Heart left ventricle (tissue), 16 donors: ENCODE measurements at places on chromosomes 2 and 18. TPM values are rescaled to one million over a fixed set of nuclear protein-coding genes. Genes with fewer than 3 reads are reported as not detected.

DNA sequence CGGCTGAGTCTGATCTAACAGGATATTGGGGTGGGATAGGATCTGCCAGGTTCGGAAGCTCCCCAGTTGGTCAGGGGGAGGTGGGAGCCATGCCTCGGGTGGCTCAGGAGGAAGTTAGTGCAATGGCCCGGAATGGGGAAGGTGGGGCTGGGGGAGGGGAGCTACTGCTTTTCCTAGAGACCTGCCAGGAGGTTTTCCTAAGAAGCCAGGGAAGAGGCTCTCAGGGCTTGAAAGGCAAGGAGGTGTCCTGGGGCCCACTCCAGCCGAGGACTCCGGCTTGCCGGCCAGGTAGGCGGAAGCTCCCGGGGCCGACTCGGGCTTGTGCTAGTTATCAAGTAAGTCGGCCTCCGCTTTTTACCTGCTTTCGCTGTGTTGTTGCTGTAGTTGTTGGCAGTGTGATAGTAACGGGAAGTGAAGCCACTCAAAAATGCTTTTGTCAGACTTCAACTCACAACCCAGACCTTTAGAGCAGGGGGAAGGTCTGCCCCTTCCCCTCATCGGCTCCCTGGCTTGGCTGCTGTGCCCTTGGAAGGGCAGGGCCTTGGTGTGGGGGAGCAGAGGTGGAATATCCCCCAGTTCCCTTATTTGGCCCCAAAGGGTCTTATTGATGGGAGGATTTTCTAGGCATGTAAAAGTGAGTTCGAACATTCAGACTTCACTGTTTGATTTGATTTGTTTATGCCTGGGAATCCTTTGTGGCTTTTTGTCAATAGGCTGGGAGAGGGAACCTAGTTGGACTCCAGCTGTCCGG, 5.4 kb downstream of the GDF7 start:
- H3K4me3 ChIP-seq, result no peak overlapping the region
- H3K27me3 ChIP-seq, result peaks cover 61% of the 10 kb centered on the region
- no peak overlapping the region for H3K27ac ChIP-seq

GRCh38 chr2:13227578-13227977, 510.8 kb downstream of the TRIB2 start:
- H3K27me3 ChIP-seq, result no peaks in the 10 kb centered on the region
- H3K4me3 ChIP-seq, result no peak overlapping the region
- H3K4me1 ChIP-seq, result no peaks in the 10 kb centered on the region
- DNase-seq, result no peak
- H3K27ac ChIP-seq, result no peak overlapping the region

GRCh38 chr2:150282771-150283371, 204.6 kb downstream of the RND3 start:
- H3K27ac ChIP-seq, result no peak overlapping the region
- no peak for DNase-seq
- H3K36me3 ChIP-seq, result no peaks in the 10 kb centered on the region
- H3K4me3 ChIP-seq, result no peak overlapping the region
- H3K4me1 ChIP-seq, result no peaks in the 10 kb centered on the region
- H3K27me3 ChIP-seq, result no peaks in the 10 kb centered on the region

DNA sequence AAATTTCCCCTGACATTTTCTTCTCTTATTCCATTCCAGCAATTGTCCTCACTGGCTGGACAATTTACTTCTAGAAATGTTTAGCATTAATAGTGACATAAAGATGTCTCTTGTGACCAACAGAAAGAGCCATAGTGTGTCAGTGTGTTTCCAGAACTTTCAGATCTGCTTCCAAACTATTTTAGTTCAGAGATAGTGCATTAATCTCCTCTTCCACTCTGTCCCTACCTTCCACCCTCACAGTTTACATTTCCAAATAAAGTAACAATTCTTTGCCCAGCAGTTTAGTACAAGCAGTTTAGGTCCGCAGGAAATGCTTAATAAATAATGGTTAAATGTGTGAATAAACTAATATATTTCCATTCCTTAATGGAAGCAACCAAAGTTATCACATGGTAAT, 24.5 kb upstream of the RAPGEF4 start:
- no peak for DNase-seq
- no peaks in the 10 kb centered on the region for H3K4me1 ChIP-seq
- no peaks in the 10 kb centered on the region for H3K36me3 ChIP-seq
- peak overlapping the region; percentile 38 for H3K27ac ChIP-seq
- no peak overlapping the region for H3K4me3 ChIP-seq

IFIH1 gene
- 6.9 TPM for total RNA-seq

IHH gene
- total RNA-seq, result not detected

GRCh38 chr2:188675391-188676009, 298.7 kb upstream of the COL3A1 start:
- DNase-seq, result no peak
- H3K4me1 ChIP-seq, result no peaks in the 10 kb centered on the region
- H3K27ac ChIP-seq, result no peak overlapping the region
- H3K27me3 ChIP-seq, result no peaks in the 10 kb centered on the region
- H3K36me3 ChIP-seq, result no peaks in the 10 kb centered on the region

- no peak overlapping the region for H3K27ac ChIP-seq
- H3K27me3 ChIP-seq, result no peaks in the 10 kb centered on the region
Measured at GRCh38 chr2:240431661-240432424, 3.6 kb upstream of the GPC1 start.

DNA sequence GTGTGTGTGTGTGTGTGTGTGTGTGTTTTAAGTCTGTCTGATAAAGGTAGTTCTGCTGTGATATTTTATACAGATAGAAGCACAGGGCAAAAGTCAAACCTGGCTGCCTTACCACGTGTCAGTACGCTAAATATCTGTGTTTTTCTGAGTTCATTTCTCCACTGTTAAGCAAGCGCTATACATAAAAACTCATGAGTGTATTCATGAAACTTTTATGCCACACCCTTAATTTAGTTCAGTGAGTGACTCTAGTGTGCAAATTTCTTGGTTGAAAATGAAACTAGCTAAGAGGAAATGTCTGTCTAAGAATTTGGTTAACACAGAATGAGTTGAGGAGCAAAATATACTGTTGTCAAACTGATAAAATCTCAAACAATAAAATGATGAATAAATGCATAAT, 11.2 kb downstream of the CASP10 start:
- no peak overlapping the region for H3K27ac ChIP-seq
- no peaks in the 10 kb centered on the region for H3K27me3 ChIP-seq
- peaks cover 42% of the 10 kb centered on the region for H3K36me3 ChIP-seq
- DNase-seq, result no peak

DNA sequence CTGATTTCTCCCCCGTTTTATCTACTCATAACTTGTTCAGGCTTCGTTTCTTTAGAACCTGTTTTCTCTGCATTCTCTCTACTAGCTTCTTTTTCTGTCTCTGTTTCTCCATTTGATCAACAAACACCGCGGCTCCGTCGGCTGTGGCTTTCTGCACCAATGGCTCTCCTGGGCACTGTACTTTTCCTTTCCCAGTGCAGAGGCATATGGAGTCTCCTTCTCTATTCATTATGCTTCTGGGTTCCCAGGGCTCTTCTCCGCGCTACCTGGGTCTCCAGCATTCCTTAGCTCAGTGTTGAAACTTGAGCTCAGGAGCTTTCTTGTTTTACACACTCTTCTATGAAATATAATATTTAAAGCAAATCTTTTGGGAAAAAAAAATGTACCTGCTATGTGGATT, 196.6 kb upstream of the SOX11 start:
- H3K27me3 ChIP-seq, result no peaks in the 10 kb centered on the region
- no peaks in the 10 kb centered on the region for H3K36me3 ChIP-seq
- no peaks in the 10 kb centered on the region for H3K4me1 ChIP-seq
- DNase-seq, result no peak

PLEK gene
- total RNA-seq, result 3.1 TPM

IL36A gene
- not detected for total RNA-seq

DNA sequence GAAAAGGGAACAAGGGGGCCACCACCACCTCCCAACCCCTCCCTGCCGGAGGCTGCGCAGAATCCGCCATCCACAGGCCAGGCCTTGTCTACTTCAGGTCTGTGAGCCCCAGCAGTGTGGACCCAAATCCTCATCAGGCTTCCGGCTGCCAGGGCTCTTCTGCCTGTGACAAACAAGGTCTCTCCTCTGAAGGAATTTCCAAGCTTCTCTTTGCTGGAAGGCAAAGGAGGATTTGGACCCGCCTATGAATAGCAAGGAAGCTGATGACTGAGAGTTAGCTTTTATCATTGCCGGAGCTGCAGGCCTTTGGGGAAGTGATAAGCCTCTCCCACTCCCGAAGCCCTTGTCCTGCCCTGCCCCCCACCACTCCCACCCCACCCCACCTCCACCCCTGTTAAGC, 93.7 kb upstream of the SH3BP4 start:
- H3K4me3 ChIP-seq, result no peak overlapping the region
- no peak overlapping the region for H3K27ac ChIP-seq
- no peaks in the 10 kb centered on the region for H3K36me3 ChIP-seq
- H3K27me3 ChIP-seq, result no peaks in the 10 kb centered on the region
- DNase-seq, result no peak
- no peaks in the 10 kb centered on the region for H3K4me1 ChIP-seq

SEMA4C gene
- 22.0 TPM for total RNA-seq

RNF125 gene
- total RNA-seq, result 5.2 TPM

REL gene
- total RNA-seq, result 8.0 TPM

- H3K4me3 ChIP-seq, result no peak overlapping the region
- H3K27me3 ChIP-seq, result no peaks in the 10 kb centered on the region
- H3K4me1 ChIP-seq, result no peaks in the 10 kb centered on the region
- DNase-seq, result no peak
- H3K36me3 ChIP-seq, result no peaks in the 10 kb centered on the region
Measured at GRCh38 chr2:127003070-127003800, 103.7 kb downstream of the BIN1 start.

- DNase-seq, result peak; percentile 19
- H3K4me1 ChIP-seq, result no peaks in the 10 kb centered on the region
- no peak overlapping the region for H3K4me3 ChIP-seq
- no peaks in the 10 kb centered on the region for H3K36me3 ChIP-seq
- H3K27me3 ChIP-seq, result no peaks in the 10 kb centered on the region
- no peak overlapping the region for H3K27ac ChIP-seq
Measured at GRCh38 chr2:215060861-215061536, 77.4 kb downstream of the ABCA12 start.

UGT1A3 gene
- total RNA-seq, result not detected

DNA sequence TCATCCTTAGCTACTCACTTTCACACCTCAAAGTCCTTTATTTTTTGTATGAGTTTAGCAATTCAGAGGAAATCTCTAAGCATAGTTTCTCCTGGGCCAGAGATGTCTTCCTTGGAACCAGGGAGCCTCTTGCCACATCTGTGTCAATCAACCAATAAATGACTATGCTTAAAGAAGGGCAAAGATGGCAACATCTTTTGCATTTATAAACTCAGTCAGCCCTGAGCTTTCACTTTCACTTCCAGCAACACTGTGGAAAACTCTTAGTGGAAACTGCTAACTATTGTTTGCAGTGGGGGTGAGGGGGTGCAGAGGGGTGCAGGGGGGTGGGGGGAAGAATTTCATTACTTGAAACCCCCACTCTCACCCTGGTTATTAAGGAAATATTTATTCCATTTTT, 3.4 kb downstream of the ACVR1C start:
- no peaks in the 10 kb centered on the region for H3K36me3 ChIP-seq
- no peak overlapping the region for H3K27ac ChIP-seq
- no peak overlapping the region for H3K4me3 ChIP-seq
- DNase-seq, result no peak
- H3K4me1 ChIP-seq, result no peaks in the 10 kb centered on the region

- no peak for DNase-seq
- no peak overlapping the region for H3K4me3 ChIP-seq
- H3K4me1 ChIP-seq, result no peaks in the 10 kb centered on the region
- H3K36me3 ChIP-seq, result no peaks in the 10 kb centered on the region
- no peak overlapping the region for H3K27ac ChIP-seq
Measured at GRCh38 chr2:28490558-28490957, 5.3 kb upstream of the PLB1 start.

DNA sequence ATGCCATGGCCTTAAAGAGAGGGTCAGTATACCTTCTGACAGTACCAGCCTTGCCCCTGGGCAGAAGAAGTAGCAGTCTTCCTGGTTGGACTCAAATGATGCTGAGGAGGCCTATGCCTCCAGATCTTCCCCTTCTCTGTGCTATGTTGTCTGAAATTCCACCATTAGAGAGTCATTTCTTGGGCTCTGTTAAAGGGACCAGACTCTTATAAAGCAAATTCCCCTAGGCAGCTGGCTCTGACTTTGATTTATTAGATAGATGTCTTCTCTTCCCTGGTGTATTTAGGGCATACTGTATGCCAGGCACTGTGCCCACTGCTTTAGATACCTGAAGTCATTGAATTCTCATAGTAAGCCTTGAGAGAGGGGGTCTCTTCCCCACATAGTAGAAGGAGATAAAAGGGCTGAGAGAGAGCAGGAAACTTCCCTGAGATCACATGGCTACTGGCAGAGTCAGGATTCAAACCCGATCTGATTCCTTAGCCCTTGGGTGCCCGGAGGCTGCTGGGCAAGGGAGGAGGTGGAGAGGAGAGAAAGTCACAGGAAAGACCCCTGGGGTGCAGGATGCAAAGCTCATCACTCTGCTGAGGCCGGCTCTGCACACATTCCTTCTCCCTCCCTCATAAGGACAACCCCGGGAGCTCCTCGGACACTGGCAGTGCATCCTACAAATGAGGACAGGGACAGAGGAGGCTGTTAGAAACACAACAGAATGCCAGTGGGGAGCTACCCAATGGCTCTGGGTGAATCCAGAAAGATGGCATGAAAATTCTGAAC, 23.0 kb downstream of the COPS9 start:
- no peak for DNase-seq
- no peaks in the 10 kb centered on the region for H3K27me3 ChIP-seq
- no peak overlapping the region for H3K27ac ChIP-seq
- H3K4me1 ChIP-seq, result no peaks in the 10 kb centered on the region
- H3K36me3 ChIP-seq, result no peaks in the 10 kb centered on the region

GRCh38 chr18:79953971-79954651, 2.7 kb upstream of the SLC66A2 start:
- no peaks in the 10 kb centered on the region for H3K27me3 ChIP-seq
- peaks cover 21% of the 10 kb centered on the region for H3K4me1 ChIP-seq
- H3K36me3 ChIP-seq, result no peaks in the 10 kb centered on the region
- no peak overlapping the region for H3K27ac ChIP-seq

- no peak for DNase-seq
- H3K4me1 ChIP-seq, result peaks cover 15% of the 10 kb centered on the region
- H3K36me3 ChIP-seq, result no peaks in the 10 kb centered on the region
- H3K4me3 ChIP-seq, result no peak overlapping the region
Measured at GRCh38 chr18:22710673-22711191, 222.4 kb upstream of the RBBP8 start.

KCNJ3 gene
- 0.31 TPM for total RNA-seq

FNDC4 gene
- 3.8 TPM for total RNA-seq

DNA sequence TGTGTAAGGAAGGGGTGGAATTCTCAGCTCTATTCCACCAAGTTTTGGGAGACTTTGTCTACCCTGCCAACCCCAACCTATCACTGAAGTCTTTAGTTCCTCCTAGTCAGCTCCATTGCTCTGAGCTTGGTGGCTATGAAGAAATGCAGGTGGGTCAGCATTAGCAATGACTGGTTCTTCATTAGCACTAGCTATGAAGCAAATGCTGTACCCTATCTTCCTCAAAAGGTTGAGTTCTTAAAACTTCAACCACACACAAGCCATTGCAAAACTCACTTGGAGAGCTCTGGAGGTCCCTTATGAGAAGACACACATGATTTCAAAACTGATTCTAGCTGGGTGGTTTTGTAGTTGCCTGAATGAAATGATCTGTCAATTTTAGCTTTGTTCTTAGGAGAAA, 193.8 kb downstream of the IKZF2 start:
- no peaks in the 10 kb centered on the region for H3K27me3 ChIP-seq
- no peak overlapping the region for H3K4me3 ChIP-seq
- no peaks in the 10 kb centered on the region for H3K36me3 ChIP-seq
- H3K4me1 ChIP-seq, result no peaks in the 10 kb centered on the region

GRCh38 chr18:56889621-56890020, 238.5 kb downstream of the WDR7 start:
- DNase-seq, result no peak
- H3K27me3 ChIP-seq, result no peaks in the 10 kb centered on the region
- peaks cover 9% of the 10 kb centered on the region for H3K4me1 ChIP-seq
- no peaks in the 10 kb centered on the region for H3K36me3 ChIP-seq
- H3K27ac ChIP-seq, result no peak overlapping the region
